ENCODE measurements at places on chromosomes 12 and 14.

DNA sequence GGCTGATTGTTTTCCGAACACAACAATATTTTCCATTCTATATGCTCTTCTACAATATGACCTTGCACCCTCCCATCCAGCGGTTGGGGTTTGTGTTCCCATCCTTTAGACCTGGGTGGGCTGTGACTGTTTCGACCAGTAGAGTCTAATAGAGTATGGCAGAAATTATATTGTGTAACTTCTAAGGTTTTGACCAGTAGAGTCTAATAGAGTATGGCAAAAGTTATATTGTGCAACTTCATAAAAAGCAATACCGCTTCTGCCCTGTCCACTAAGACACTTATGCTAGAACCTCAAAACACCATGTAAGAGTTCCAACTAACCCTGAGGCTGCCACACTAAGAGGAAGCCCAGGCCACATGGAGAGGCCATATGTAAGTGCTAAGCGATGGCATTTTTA, 719.7 kb upstream of the TBX3 start:
- no peak for DNase-seq

GRCh38 chr14:93476305-93476704, 45.6 kb downstream of the UNC79 start:
- DNase-seq, result no peak

GRCh38 chr12:53492830-53493609, 6.2 kb downstream of the MAP3K12 start:
- DNase-seq, result peak; percentile 90

- no peak for DNase-seq
Observed at GRCh38 chr12:3545121-3545796, 54.3 kb downstream of the PRMT8 start.

GRCh38 chr14:61233436-61233956, 47.6 kb downstream of the TMEM30B start:
- no peak for DNase-seq

DNA sequence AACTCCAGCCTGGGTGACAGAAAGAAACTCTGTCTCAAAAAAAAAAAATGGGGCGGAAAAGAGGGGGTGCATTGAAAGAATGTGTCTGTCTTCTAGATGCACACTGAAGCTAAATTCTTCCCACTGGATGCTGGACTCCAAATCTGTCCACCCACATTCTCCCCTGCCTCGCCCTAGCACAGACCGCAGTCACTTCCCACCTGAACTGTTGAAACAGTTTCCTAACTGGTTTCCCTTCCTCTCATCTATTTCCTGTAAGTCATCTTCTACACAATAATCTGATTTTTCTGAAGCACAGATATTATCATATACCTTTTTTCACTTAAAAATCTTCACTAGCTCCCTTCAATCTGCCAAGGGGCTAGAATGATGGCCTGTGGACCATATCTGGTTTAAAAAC, 1.5 kb upstream of the HCAR1 start:
- peak; percentile 42 for DNase-seq

DNA sequence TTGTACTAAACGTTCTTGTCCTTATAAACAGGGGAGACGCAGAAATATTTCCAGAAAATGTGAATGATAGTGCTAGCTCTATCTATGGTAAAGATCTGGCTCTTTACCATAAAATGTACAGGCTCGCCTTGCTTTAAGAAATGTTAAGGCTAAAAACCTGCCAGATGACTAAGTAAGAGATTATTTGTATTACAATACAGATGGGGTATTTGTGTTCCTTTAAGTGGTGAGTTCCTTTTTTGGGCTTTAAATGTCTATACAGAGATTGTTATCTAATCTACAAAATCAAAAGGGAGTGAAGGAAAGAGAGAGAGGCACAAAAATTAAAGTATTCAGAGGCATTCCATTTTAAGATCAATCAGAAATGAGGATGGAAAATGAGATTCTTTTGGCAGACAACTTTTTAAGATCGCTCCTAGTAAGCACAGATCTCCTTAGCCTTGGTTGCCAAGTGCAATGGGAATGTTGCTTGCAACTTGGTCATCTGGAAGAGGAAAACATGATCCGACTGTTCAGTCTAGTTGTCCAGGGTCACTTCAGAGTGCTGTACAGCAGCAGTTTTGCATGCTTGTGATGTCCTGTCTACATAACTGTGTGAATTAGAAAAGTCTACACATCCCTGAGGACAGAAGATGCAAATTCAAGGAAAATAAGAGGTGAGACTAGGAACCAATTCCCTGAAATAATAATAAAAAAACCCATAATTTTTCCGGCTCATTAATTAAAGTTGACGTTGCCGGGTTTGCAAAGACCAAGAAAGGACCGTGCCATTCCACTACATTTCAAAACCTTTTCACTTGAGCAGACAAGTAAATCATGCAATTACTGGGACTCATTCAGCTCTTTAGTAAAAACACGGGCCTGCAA, 380.8 kb downstream of the EGLN3 start:
- DNase-seq, result no peak

Data from activated naive CD8-positive, alpha-beta T cell treated with anti-CD3 and anti-CD28 coated beads for 36 hours (primary cell).